ENCODE measurements at places on chromosomes 6 and 20. TPM values are rescaled to one million over a fixed set of nuclear protein-coding genes. Genes with fewer than 3 reads are reported as not detected.

GRCh38 chr6:53290537-53291510 is 57.9 kb downstream of the ELOVL5 start:
- no peak for DNase-seq

The GTSF1L gene
- not detected for total RNA-seq

The XKR7 gene
- total RNA-seq: not detected

The EBF4 gene
- 3.1 TPM for total RNA-seq

DNA sequence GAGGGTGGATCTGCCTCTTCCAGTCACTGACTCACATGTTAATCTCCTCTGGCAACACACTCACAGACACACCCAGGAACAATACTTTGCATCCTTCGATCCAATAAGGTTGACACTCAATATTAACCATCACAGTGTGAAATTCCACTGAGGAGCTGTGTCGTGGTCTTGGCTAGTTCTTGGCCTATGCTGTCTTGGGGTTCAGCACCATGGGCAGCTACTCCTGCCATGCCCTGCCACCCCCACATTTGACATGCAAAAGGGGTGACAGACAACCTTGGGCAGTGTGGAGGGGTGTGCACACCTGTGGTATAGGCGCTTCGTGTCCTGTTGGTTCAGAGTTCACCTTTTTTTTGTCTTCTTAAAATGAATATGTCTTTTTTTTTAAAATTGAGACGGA is 25.8 kb downstream of the ANKRD6 start:
- no peak for DNase-seq

The TNFRSF6B gene
- total RNA-seq: not detected

- no peak for DNase-seq
Observed at GRCh38 chr6:35142588-35143569, 1.7 kb upstream of the TCP11 start.

- no peak for DNase-seq
Observed at GRCh38 chr20:41222296-41222695, 85.0 kb downstream of the PLCG1 start.

GRCh38 chr6:43101497-43101896 is 25.4 kb downstream of the PTK7 start:
- DNase-seq: no peak

The APOBEC2 gene
- total RNA-seq: not detected

- no peak for DNase-seq
Observed at GRCh38 chr6:53201270-53201669, 52.6 kb upstream of the GCM1 start.

- peak; percentile 19 for DNase-seq
Observed at GRCh38 chr6:170202416-170203135, 88.3 kb downstream of the DLL1 start.

DNA sequence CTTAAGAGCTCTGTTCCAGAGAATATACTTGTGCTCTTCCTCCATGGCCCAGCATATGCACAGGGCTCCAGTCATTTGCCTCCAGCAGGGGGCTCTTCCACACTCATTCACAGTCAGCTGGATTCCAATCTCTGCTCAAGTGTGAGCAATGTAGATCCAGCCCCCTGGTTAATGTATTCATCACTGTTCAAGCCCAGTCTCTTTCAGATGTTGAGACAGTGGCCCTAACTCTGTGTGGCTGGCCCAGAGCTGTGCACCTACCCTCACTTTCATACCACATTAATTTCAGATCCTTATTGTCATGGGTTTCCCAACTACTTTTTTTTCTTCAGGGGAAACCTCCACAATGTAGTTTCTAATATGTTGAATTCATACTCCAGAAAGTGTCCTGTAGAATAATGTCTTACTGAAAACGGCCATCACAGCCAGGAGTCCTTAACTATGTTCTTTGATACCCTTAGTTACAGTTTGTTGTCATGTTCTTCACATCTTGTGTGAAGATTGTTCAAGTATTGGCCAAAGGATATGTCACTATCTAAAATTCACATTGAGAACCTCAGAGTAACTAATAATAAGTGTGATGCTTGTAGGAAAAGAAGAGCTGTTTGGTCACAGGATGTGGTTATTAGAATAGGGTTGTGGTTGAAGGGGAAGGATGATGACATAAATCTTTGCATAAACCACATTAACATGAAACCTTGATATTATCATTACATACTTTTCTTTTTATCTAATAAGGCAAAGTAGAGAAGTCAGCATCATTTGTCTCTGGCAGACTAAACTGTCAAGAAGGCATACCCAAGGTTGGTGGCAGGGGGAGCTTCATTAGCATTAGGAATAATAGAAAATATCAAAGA is 14.4 kb upstream of the HLA-DQA1 start:
- DNase-seq: peak; percentile 60

DNA sequence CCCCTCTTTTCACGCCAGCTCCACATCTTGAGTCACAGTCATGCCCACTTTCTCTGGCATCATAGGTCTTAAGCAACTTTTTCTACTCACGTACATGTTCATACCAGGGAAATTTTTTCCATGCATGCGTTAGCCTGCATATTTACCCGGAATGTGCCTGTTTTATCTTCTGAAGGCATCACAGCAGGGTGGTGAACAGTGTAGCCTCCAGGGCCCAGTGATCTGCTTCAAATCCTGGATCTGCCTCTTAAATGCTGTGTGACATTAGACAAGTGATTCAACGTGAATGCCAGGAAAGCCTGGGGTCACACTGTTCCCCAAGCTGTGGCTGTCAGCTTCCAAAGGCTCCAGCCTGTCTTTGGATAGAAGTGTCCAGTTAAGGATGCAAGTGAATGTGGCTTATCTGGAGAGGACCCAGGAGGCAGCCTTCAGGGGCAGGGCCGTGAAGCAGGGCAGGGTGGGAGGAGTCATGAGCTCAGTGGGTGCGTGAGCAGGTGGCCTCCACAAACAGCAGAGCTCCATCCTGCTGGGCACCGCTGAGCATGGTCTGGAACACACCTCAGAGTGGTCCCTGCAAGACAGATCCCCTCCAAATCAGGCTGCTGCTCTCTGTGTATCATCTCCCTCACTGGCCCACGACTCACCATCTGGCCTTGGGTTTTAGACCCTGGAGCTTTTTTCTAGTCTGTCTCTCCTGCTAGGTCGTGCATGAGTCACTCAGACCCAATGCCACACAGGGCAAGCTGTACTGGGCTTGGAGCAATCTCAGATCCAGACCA is 30.4 kb upstream of the CD93 start:
- DNase-seq: no peak

DNA sequence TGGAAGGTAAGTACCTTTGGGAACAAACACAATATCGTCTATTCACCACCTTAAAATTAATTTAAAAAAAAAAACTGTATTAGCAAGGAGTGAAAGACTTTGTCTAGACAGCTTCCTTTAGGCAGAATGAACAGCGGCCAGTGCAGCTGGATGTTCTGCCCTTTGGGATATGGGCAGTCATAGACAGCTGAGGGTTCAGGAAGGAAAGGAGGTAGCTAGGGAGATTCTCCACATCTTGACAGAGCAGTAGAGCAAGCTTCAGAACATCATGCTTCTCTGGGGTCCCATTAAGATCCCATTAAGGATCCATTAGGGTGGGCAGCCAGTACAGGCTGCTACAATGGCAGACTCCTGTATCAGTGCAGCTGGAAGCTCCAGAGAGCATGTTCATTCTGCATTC is 46.5 kb upstream of the PLCB4 start:
- no peak for DNase-seq

GRCh38 chr6:11653028-11653583 is 115.6 kb downstream of the TMEM170B start:
- DNase-seq: peak; percentile 72

The PPP1R3G gene
- not detected for total RNA-seq

The RIMS1 gene
- not detected for total RNA-seq

The CPNE5 gene
- total RNA-seq: 0.94 TPM

The NOX3 gene
- total RNA-seq: not detected

DNA sequence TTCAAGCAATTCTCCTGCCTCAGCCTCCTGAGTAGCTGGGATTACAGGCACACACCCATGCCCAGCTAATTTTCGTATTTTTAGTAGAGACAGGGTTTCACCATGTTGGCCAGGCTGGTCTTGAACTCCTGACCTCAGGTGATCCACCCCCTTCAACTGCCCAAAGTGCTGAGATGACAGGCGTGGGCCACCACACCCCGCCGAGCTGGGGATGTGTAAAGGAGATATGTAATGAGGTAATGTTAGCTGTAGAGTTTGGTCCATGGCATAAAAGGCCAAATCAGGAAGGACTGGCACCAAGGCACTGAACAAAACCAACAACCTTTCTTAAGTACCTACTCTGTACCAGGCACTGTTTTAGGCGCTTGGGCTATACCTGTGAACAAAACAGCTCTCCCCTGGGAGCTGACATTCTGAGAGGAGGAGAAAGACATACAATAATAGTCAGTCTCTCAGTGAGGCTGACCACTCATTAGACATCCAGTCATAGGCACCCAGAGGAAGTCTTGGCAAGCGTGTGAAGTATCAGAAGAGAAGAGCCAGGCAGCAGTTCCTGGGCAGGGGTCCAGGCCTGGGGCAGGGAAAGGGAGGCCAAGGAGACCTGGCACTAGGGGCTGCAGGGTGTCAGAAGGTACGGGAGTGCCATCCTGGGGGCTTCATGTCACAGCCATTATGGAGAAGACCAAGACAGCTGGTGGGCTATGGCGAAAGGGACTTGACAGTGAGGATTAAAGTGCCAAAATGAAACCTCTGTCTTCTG is 164.8 kb upstream of the DTNBP1 start:
- no peak for DNase-seq

- no peak for DNase-seq
Observed at GRCh38 chr6:110181131-110182030, 1.2 kb downstream of the CDC40 start.

GRCh38 chr6:50717734-50718457 is 4.6 kb downstream of the TFAP2D start:
- DNase-seq: no peak

DNA sequence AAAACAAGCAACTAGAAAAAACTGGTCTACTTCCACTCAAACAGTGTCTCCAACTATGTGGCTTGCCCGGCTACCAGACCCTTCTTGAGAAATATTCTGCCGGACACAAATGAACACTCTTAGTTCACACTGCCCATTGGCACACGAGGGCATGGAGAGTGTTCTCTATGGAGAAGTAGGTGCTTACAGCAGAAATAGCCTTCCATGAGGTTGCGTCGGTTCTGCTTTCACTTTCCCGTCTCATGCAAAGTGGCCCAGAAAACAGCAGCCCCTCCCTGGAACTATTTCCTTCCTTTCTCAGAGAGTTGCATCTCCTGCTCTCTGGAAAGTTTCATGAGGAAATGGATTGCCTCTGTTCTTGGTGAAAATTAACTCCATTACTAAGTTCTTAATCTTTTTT is 9.5 kb upstream of the HLA-DOA start:
- peak; percentile 63 for DNase-seq

The NKX2-2 gene
- not detected for total RNA-seq

The BTN1A1 gene
- not detected for total RNA-seq

GRCh38 chr6:81326881-81327561 is 425.5 kb downstream of the TENT5A start:
- DNase-seq: no peak

The TP53TG5 gene
- 0.15 TPM for total RNA-seq

- DNase-seq: no peak
Observed at GRCh38 chr20:37408302-37409193, 62.6 kb downstream of the SRC start.

DNA sequence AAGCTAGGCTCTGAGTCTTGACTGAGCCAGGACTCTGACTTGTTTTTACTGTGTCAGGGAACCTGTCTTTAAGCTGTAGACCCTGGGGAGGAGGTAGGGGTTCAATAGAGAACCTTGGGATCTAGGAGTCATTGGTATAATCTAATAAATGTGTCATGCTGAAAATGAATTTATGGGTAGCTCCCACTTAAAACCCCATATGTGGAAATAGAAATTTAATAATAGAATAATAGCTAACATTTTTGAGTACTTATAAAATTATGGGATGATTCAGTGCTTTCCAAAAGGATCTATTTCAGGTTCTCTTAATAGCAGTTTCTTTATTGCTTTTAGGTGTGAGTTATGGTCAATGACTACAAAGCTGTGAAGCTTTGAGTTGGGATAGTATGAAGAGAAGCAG is 41.7 kb downstream of the CTNNBL1 start:
- DNase-seq: no peak

The CST1 gene
- not detected for total RNA-seq

DNA sequence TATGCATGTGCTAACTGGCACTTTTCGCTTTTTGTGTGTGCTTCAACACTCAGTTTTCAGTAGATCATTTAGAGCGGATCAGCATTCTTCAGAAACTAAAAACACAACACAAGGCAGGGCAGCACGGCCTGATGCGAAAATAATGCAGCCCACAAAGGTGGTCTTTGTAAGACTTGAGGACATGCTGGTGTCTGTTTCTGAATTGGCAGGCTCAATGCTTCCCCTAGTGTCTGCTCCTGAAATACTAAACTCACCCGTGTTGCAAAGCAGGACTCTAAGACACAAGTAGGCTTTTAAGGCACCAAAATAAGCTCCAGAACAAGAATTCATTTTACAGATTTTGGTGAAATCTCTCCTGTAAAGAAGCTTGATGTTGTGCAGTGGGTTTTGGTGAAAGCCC is 676.5 kb downstream of the TENT5A start:
- no peak for DNase-seq

- no peak for DNase-seq
Observed at GRCh38 chr20:48163505-48163904, 378.2 kb upstream of the SULF2 start.

DNA sequence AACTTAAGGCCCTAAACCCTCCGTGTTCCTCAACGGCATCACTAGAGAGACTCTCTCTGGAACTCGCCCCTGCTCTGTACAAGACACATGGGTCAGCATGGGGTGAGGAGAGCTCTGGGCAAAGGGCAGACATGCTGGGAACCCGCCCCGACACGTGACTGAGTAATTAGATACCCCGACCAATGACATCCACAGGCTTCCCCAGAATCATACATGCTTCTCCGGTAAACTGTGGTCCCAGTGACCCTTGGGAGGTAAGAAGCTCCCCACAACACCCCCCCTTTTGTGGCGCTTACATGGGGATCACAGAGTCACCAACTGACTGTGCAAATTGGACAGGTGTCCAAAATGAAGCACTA is 31.7 kb upstream of the RPS6KA2 start:
- DNase-seq: no peak

DNA sequence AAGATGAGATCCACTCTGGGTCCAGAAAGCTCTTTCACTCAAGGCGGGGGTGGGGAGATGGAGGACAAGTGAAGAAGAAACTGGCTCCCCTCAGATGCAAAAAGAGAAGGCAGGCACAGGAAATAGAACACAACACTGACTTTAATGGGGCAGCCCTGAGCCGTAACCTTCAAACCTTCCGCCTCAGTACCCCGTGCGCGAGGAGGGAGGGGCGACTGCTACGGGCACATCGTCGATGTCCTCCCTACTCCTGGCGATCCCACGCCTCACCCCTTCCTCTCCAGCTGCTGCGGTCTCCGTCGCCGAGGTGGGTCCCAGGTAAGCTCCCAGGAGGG is 3.9 kb downstream of the SPEF1 start:
- DNase-seq: no peak

GRCh38 chr20:60993433-60994044 is 258.5 kb upstream of the CDH4 start:
- DNase-seq: no peak

- DNase-seq: no peak
Observed at GRCh38 chr20:14336686-14337085, 726 bp downstream of the FLRT3 start.

The TBC1D32 gene
- 7.3 TPM for total RNA-seq
